ENCODE measurements at places on chromosomes 2 and 18. TPM values are rescaled to one million over a fixed set of nuclear protein-coding genes. Genes with fewer than 3 reads are reported as not detected.

- DNase-seq: no peak
Observed at GRCh38 chr2:151338115-151338514, 19.3 kb upstream of the TNFAIP6 start.

GRCh38 chr2:4964579-4964978 lies 727.6 kb upstream of the SOX11 start:
- DNase-seq: no peak

DNA sequence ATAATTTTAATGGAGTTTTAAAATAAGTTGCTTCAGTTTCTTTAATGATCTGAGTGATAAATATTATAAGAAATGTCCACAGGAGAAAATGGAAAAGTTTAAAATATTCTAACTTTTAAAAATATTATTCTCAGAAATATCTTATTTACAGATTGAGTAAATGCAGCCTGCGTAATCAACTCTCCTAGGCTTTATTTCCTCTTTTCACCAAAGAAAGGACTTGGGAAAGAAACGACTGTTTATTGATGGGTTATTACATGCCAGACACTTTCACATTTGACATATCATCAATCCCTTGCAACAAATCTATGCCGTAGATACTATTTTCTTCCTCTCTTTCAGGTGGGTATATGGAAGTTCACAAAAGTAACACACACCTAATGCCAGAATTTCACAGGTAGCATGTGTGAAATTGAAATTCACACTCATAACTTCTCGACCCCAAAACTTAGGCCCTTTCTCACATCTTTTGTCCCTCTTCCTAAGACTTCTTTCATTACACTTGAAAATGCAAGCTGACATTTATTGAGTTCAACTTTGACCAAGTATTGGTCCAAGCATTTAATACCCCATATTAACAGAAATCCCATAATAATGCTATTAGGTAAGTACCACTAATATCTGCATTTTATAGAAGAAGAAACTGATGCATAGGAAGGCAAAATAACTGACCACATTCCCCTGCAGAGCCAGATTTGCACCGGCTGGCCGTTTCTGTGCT lies 49.2 kb downstream of the MYOM1 start:
- no peak for DNase-seq

- DNase-seq: no peak
Observed at GRCh38 chr18:60391571-60392226, 19.1 kb upstream of the MC4R start.

GNAL gene
- polyA plus RNA-seq: 19.5 TPM

DNA sequence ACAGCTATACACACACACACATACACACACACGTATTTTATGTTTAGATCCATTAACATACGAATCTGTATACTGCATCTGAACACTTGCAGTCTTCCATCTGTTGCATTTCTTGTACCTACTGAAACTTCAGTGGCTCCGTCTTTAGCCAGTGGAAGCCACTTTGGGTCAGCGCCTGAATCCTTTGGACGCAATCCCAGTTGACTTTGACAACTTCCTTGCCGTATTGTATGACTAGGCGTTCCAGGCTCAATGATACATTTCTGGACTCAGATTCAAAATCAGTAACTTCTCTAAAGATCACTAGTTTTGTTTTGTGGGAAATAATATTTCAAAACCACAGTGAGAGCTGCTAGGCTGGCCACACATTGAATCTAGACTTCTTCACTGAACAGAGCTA lies 101.5 kb upstream of the GPC1 start:
- no peak for DNase-seq

RPRM gene
- polyA plus RNA-seq: not detected

LHCGR gene
- polyA plus RNA-seq: not detected

- DNase-seq: no peak
Observed at GRCh38 chr18:7185701-7186100, 45.2 kb upstream of the LRRC30 start.
